MCF 10A (cell line): ENCODE measurements at places on chromosomes 13 and 19. TPM values are rescaled to one million over a fixed set of nuclear protein-coding genes. Genes with fewer than 3 reads are reported as not detected.

- no peak overlapping the region for H3K4me3 ChIP-seq
- H3K4me1 ChIP-seq = no peaks in the 10 kb centered on the region
- DNase-seq = no peak
- H3K27ac ChIP-seq = no peak overlapping the region
- peaks cover 4% of the 10 kb centered on the region for H3K27me3 ChIP-seq
- H3K36me3 ChIP-seq = no peaks in the 10 kb centered on the region
Observed at GRCh38 chr19:35061583-35062373, 20.3 kb downstream of the HPN start.

DNA sequence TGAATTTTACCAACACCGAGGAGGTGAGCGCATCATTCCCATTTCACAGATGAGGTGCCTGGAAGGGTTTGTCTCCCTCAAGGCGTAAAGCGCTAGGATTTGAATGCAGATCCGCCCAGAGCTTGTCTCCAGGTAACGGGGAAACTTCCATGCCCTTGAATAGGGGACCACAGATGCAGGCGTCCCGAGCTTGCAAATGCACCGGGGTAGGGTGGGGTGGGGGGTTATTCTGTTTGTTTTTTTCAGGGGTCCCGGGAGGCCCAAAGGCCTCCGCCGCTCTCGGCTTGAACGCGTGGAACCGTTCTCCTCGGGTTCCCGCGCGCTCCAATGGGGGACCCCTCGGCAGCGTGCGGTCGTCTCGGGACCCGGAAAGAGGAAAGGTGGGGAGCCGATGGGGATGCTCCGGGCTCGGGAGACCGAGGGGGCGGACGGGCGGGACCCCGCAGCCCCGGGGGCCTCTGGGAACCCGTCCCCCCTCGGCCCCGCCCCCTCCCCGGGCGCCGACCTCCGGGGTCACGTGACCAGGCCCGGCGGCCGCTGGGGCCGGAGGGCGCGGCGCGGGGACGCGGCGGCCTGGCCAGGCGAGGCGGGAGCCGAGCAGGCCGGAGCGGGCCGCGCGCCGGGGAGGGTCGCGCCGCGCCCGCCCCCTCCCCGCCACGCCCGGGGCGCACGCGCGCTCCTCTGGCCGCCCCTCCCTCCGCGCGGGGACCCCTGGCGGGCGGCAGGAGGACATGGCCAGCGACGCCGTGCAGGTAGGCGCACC, at the start of gene PKN1:
PKN1 (plus strand) TSS at position 516 of the 763 bp plus-strand sequence; CDS start at position 732, 216 bp downstream.
- peak within 1 kb of the TSS; percentile 63 for H3K4me3 ChIP-seq
- H3K27me3 ChIP-seq = no peaks in the 10 kb centered on the region
- peaks cover 10% of the 10 kb centered on the region for H3K4me1 ChIP-seq
- H3K36me3 ChIP-seq = peaks cover under 1% of the 10 kb centered on the region
- H3K27ac ChIP-seq = peak within 1 kb of the TSS; percentile 0

RASIP1 gene
- total RNA-seq = 1.9 and 3.0 TPM in 2 replicates

- peak; percentile 53 for DNase-seq
- H3K4me3 ChIP-seq = peak overlapping the region; percentile 87
- no peaks in the 10 kb centered on the region for H3K27me3 ChIP-seq
- H3K27ac ChIP-seq = peak overlapping the region; percentile 3
Observed at GRCh38 chr19:39126312-39127187, 964 bp downstream of the PAK4 start.

DNA sequence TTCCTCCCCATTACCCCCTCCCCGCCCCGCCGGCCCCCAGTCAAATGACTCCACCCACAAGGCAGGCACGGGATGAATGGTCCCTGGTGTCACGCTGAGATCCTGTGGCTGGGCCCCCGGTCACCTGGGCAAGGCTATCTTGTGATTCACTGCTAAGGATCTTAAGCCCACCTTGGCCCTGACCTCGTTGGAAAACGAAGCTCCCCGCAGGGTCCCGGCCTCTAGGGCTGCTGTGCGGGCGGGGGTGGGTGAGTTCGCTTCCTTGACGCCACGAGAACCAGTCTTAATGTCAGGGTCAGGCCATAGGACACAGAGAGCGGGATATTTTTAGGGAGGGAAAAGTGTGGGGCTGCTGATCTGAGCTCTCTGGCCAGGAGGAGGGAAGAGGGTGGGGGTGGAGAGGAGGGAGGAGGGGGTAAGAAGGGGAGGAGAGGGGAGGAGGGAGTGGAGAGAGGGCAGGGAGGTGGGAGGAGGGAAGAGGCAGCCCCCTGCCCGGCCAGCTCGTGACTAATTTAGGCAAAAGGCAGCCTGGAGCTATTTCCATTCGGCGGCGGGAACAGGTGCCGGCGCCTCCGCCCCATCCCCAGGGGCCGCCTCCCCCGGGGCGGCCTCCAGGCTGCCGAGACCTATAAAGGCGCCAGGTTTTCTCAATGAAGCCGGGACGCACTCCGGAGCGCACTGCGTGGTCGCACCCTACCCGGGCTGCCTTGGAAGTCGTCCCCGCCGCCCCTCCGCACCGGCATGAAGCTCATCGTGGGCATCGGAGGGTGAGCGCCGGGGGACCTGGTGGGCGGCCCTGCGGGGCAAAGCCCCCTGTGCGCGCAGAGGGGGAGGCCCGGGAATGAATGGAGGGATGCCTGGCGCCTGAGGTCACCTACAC, at the start of gene NMRK2:
NMRK2 (plus strand) TSS at position 139 of the 880 bp plus-strand sequence; CDS start at position 742, 603 bp downstream.
- H3K4me1 ChIP-seq = no peaks in the 10 kb centered on the region
- H3K36me3 ChIP-seq = peaks cover 4% of the 10 kb centered on the region
- no peak within 1 kb of the TSS for H3K27ac ChIP-seq
- no peak within 1 kb of the TSS for H3K4me3 ChIP-seq
- peaks cover 12% of the 10 kb centered on the region for H3K27me3 ChIP-seq

DNA sequence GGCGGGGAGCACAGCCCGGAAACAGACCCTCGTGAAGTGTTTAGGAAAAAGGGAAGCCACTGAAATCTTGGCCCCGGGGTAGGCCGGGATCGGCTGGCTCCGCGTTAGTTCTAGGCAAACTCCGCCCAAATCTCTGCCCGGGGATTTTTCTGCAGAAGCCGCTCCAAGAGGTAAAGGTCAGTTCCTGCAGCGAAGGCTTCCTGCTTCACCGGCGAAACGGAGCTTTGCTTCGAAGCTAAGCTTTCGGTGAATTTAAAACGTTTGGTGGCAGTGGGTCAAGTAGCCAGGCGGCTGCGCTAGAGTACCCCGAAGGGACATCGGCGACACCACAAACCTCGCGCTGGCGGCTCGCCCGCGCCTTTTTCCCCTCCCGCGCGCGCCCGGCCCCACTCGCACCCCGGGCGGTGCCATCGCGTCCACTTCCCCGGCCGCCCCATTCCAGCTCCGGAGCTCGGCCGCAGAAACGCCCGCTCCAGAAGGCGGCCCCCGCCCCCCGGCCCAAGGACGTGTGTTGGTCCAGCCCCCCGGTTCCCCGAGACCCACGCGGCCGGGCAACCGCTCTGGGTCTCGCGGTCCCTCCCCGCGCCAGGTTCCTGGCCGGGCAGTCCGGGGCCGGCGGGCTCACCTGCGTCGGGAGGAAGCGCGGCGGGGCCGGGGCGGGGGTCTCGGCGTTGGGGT, 441 bp downstream of the GJB2 start:
- no peaks in the 10 kb centered on the region for H3K36me3 ChIP-seq
- H3K27me3 ChIP-seq = no peaks in the 10 kb centered on the region
- H3K4me1 ChIP-seq = peaks cover 35% of the 10 kb centered on the region
- H3K27ac ChIP-seq = no peak overlapping the region
- peak; percentile 55 for DNase-seq

NXNL1 gene
- total RNA-seq = not detected in 2 replicates

- no peak overlapping the region for H3K4me3 ChIP-seq
- peaks cover 10% of the 10 kb centered on the region for H3K27me3 ChIP-seq
- H3K27ac ChIP-seq = no peak overlapping the region
- H3K4me1 ChIP-seq = peaks cover 5% of the 10 kb centered on the region
- no peaks in the 10 kb centered on the region for H3K36me3 ChIP-seq
- no peak for DNase-seq
Observed at GRCh38 chr13:114147803-114148520, 15.5 kb upstream of the RASA3 start.

RASL11A gene
- 0.71 and 0.98 TPM in 2 replicates for total RNA-seq

SPACA4 gene
- total RNA-seq = not detected in 2 replicates

CLIP3 gene
- 1.2 and 2.3 TPM in 2 replicates for total RNA-seq

ZNF439 gene
- not detected in 2 replicates for total RNA-seq

DNA sequence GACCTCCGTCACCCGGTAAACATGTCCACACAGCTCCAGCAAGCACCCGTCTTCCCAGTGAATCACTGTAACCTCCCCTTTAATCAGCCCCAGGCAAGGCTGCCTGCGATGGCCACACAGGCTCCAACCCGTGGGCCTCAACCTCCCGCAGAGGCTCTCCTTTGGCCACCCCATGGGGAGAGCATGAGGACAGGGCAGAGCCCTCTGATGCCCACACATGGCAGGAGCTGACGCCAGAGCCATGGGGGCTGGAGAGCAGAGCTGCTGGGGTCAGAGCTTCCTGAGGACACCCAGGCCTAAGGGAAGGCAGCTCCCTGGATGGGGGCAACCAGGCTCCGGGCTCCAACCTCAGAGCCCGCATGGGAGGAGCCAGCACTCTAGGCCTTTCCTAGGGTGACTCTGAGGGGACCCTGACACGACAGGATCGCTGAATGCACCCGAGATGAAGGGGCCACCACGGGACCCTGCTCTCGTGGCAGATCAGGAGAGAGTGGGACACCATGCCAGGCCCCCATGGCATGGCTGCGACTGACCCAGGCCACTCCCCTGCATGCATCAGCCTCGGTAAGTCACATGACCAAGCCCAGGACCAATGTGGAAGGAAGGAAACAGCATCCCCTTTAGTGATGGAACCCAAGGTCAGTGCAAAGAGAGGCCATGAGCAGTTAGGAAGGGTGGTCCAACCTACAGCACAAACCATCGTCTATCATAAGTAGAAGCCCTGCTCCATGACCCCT, 9.0 kb upstream of the CEACAM5 start:
- no peak overlapping the region for H3K27ac ChIP-seq
- no peak overlapping the region for H3K4me3 ChIP-seq
- no peaks in the 10 kb centered on the region for H3K4me1 ChIP-seq
- peaks cover 59% of the 10 kb centered on the region for H3K27me3 ChIP-seq
- no peaks in the 10 kb centered on the region for H3K36me3 ChIP-seq

GRCh38 chr13:21826214-21827015, 155.5 kb downstream of the FGF9 start:
- no peaks in the 10 kb centered on the region for H3K36me3 ChIP-seq
- H3K4me3 ChIP-seq = no peak overlapping the region

VSIG10L gene
- total RNA-seq = 0.58 and 0.74 TPM in 2 replicates

- no peak overlapping the region for H3K27ac ChIP-seq
- no peaks in the 10 kb centered on the region for H3K36me3 ChIP-seq
- no peak for DNase-seq
- H3K27me3 ChIP-seq = no peaks in the 10 kb centered on the region
Observed at GRCh38 chr13:110592665-110593064, 22.7 kb upstream of the NAXD start.

DNA sequence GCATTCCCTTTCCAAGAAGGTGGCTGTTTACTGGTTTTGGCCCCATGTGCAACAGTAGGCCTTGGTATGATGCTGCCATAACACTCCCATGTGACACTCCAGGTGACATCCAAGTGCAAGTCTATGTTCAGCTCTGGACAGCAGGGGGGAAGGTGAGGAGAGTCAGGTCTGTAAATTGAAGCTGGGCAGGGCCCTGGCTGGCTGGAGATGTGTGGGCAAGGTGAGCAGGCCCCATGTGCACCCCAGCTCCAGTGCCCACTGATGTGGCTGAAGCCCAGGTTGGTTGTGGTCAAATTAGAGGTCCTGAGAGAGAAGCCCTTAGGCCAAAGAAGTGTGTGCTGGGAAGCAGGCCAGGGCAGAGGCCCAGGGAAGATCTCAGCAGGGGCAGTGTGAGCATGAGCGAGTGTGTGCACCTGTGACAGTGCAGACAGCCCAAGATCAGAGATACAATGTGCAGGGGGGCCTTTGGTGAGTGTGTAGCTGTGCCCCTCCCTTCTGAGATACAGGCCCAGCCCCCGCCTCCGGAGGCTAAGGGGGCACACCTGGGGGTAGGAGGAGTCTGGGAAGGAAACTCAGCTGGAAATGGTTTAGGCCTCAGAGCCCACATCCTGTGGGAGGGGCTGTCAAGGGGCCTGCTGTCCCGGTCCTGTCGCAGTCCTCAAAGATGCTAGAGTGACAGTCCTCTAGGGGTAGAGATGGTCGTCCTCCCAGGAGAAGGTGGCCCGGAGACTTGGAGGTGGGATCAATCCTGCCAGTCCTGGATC, 18.6 kb downstream of the DEDD2 start:
- no peak for DNase-seq
- H3K4me3 ChIP-seq = peak overlapping the region; percentile 10
- peaks cover 61% of the 10 kb centered on the region for H3K36me3 ChIP-seq
- H3K27ac ChIP-seq = peak overlapping the region; percentile 16
- peaks cover 39% of the 10 kb centered on the region for H3K4me1 ChIP-seq
- no peaks in the 10 kb centered on the region for H3K27me3 ChIP-seq
